ENCODE measurements at places on chromosomes 5 and 9.

GRCh38 chr5:132250547-132250946 lies 6.9 kb upstream of the PDLIM4 start:
- ATAC-seq = no peak

GRCh38 chr5:130066644-130067043 lies 162.4 kb downstream of the CHSY3 start:
- no peak for ATAC-seq

GRCh38 chr9:107174441-107174840 lies 108.6 kb upstream of the RAD23B start:
- ATAC-seq = no peak

DNA sequence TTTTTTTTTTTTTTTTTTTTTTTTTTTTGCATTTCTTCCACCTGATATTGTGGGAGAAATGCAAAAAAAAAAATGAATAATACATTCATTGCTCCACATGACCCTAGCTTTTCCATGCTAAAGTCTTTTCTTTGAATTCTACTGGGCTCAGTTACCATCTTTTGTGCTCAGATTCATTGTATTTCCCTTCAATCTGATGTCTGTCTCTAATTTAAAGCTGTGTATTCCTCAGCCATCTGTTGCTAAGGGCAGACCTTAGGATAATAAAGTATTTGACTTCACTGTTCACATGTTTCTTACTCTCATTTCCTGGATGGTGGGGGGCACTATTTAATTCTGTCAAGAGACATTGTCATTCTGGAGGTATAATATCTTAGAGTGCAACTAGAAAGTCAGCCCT lies 123.5 kb downstream of the FGF10 start:
- ATAC-seq = no peak

DNA sequence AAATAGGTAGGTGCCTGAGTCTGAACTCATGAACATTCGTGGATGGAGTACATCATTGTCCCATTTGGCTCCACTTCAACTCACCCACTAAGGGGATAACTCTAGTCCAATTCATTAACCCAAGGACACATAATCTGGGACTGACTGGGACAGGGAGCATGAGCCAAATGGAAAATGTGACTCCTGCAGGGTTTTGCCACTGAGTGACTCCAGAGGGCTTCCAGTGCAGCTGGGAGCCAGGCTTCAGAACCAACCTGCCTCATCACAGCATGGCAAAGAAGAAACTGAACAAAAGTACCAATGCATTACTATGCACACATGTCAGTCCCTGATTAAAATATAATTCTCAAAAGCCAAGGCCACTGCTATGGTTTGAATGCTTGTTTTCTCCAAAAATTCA lies 159.7 kb upstream of the SNX2 start:
- no peak for ATAC-seq

Data from motor neuron (in vitro differentiated cells).